GM12891 (cell line): ENCODE measurements at places on chromosomes 3 and 15.

- DNase-seq: no peak
Observed at GRCh38 chr3:13245615-13245978, 172.4 kb upstream of the IQSEC1 start.

DNA sequence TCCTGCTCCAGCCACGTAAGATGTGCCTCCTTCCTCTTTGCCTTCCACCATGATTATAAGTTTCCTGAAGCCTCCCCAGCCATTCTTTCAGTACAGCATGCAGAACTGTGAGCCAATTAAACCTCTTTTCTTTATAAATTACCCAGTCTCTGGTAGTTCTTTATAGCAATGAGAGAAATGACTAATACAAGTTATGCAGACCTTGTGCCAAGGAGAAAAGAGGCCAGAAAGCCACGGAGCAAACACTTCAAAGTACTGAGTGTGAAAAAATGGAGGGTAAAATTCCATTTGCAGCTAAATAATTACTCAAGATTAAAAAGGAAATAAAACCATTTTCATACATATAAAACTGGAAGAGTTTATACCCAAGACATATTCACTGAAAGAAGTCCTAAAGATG lies 213.6 kb upstream of the LINGO1 start:
- no peak for DNase-seq

DNA sequence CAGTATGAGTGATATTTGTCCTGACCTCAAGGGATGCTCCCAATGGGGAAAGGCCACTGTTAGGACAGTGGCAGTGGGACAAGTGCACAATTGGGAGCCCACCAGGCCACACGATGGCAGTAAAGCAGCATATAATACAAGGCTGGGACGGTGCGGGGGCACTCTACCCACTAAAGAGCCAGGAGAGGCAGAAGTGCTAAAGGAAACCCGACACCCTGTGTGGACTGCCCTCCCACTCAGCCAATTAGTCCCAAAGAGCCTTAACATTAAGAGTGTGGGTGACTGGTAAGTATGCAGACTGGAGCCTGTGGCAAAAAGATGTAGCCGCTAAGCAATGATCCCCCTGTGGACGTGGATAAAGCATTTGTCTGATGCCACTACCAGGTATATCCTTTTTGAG lies 8.2 kb upstream of the ZNF589 start:
- no peak for DNase-seq

DNA sequence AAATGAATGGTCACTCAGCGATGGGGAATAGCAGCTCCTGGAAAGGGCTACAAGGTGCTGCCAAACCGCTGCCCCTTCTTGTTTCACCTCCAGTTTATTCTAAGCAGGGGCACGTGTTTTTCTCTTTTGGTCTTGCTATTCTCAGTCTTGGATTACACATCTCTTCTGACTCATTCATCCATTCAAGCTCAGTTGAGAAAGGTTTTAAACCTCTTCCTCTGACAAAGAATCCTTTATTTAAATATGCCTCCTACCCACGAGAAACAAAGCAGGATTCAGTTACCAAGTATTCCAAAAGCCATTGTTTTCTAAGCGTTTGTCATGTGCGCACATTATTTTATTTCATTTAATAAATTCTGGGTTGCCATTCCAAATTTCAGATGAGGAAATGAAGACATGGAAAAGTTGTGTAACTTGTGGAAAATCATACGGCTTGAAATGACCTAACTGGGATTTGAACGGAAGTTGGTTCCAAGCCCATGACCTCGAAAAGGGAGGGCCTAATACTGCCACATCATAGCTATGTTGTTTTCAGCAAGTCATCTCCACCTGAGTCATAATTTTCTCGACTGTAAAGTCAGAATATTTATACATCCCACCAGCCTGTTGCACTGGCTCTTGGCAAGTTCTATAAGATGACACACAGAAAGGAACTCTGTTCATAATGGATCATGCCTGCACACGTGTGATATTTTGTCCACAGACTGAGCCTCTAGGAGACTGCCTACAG lies 292.0 kb upstream of the SLCO3A1 start:
- no peak for DNase-seq

DNA sequence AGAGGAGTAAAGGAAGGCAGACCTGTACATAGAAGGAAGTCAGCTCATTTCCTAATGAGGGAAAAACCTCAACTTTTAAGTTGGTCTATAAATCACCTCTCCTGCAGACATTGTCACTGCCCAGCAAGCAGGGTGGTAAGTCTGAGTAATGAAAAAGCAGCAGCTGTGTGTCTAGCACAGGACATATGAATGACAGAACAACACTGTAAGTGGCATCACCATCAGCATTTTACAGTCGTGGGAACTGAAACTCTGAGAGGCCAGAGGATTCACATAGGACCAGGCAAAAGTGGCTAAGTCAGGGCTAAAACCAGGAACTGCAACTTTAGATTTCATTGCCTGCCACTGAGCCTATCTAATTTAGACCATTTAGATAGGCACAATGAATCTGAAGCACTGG lies 235.6 kb downstream of the CLSTN2 start:
- DNase-seq: peak; percentile 28

GRCh38 chr15:81029414-81030300 lies 28.9 kb downstream of the TLNRD1 start:
- DNase-seq: no peak

DNA sequence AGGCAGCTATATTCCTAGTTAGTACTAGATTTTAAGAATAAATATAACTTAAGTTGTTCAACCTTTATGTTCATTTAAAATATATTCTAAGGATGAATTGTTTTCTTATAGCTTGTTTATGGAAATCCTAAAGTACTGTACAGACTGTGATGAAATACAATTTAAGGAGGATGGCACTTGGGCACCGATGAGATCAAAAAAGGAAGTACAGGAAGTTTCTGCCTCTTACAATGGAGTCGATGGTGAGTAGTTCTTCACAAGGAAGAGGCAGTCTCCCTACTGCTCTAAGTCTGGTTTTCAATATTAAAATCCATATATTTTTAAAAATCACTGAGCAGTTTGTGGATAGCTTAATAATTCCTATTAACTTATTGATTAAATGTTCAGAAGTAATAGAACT lies 29.6 kb downstream of the CALML4 start:
- DNase-seq: no peak

DNA sequence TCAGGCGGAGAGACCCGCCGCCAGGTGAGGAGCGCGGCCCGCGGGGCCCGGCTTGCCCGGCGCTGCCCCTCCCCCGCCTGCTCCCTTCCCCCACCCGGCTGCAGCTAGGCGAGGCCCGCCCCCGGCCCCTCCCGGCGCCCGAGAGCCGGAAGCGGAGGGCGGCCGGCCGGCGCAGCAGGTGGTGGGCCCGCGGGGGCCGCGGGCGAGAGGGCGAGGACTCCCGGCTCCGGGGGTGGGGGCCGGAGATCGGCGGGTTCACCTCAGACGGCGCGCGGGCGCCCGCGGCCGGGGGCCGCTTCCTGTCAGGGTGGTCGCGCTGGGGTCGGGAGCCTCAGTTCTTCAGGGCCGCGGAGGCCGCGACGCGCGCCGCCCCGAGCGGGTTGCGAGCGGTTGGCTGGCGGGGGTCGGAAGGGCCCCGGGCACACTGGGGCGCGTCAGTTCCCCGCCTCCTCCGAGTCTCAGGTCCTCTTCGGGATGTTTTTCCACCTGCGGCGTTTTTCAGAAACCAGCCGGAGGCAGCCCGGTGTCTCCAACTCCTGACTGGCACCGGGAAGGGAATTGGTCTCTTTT lies 395 bp downstream of the ZFAND6 start:
- DNase-seq: peak; percentile 59
